Tibial artery (tissue), 4 donors: ENCODE measurements at places on chromosomes 2 and 18.
A peak's percentile ranks its signal among the peaks of the same experiment; 100 is the strongest.

DNA sequence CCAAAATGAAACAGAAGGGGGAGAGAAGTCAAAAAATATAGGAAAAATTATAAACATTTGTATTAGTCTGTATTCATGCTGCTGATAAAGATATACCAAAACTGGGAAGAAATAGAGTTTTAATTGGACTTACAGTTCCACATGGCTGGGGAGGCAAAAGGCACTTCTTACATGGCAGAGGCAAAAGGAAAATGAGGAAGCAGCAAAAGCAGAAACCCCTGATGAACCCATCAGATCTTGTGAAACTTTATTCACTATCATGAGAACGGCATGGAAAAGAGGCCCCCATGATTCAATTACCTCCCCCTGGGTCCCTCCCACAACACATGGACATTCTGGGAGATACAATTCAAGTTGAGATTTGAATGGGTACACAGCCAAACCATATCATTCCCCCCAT lies 79.1 kb downstream of the ZRANB3 start:
- DNase-seq, result no peak

- peak; percentile 37 for DNase-seq
Measured at GRCh38 chr2:232898592-232899543, 28.8 kb downstream of the SNORC start.

DNA sequence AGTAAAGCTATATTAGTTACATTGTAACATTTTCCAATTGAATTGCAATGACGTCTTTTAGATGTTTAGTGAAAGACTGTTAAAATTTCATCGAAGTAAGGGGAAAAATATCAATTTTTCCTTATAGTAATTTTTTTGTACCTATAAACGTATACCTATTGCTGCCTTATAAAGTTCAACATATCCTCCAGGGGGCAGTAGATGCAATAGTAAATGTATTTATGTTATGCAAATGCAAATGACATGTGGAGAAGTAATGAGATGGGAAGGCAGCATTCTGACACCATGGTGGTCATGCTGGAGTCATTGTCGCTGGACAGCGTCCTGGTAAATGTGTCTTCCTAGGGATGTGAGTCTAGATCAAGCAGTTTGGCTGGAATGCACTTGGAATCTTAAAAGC lies 38.7 kb downstream of the MSTN start:
- DNase-seq, result no peak

GRCh38 chr2:171547720-171548119 lies 25.4 kb downstream of the CYBRD1 start:
- DNase-seq, result no peak

- no peak for DNase-seq
Measured at GRCh38 chr2:142308744-142309143, 177.9 kb upstream of the LRP1B start.

- no peak for DNase-seq
Measured at GRCh38 chr18:44766450-44766849, 85.8 kb downstream of the SETBP1 start.

DNA sequence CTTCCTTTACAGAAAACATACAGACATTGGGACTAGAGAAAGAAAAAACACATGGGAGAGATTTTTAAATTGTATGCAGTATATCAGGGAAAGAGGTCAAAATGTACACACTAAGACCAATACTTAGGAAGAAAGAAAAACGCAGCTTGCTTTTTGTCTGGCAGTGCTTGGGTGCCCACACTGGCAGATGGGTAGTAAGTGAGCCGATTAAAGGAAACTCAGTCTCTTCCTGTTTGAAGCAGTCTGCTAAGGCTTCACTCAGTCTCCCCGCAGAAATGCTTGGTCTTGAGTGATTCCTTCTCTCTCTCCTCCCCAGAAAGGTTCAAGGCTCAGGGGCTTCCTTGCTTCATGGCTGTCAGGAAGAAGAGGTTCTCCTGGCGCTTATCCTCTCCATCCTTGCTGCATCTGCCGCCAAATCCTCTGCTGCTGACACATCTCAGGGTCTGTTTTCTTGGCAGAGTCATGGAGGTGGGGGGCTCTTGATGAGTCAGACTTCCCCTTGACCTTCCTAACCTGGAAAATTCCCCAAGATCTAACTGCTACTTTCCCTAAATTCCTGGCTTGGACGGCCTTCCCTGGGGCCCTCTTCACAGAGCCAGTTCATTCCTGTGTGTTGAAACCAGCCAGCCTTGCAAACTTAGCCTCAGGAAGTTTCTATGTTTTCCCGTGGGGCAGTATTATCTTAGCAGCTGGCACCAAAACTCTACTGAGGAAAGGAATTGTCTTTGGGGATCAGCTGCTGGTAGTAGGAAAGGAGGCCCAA lies 10.5 kb upstream of the TMSB10 start:
- no peak for DNase-seq

- no peak for DNase-seq
Measured at GRCh38 chr18:6069103-6069502, 173.8 kb upstream of the TMEM200C start.

DNA sequence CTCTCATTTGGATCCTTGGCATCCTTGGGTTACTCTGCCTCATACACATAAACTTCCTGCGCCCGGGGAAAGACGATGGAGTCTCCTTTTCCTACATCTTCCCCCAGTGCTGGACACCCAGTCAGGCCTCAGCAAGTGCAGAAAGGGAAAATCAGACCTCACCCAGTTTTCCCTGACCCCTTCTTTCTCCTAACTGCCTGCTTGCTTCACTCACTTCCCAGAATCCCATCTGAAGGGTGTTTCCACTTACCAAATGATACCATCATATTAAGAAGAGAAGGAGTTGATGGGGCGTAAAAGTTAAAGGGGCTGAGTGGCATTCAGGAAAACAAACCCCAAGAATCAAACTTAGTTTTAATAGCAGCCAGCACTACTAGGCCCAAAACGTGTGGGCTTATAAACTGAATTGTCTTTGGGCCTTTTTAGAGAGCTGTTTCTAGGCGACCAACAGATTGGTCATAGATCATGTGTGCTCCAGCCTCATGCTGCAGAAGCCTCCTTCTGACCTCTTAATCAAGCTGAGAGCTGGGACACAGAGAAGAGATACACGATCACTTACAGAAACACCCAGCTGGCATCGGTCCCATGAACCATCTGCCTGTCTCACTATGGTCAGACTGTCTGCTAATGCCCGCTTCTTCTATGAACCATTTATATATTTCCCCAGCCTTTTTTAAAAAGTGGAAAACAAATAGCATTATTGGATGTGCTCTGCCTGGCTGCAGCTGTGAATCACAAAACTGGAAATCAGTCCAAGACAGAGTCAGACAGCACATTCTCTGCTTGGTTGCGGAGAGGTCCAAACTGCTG lies 165.7 kb upstream of the SLC14A2 start:
- peak; percentile 72 for DNase-seq

GRCh38 chr18:73615506-73615905 lies 532.1 kb downstream of the FBXO15 start:
- no peak for DNase-seq

- DNase-seq, result no peak
Measured at GRCh38 chr2:13046557-13047165, 329.9 kb downstream of the TRIB2 start.

DNA sequence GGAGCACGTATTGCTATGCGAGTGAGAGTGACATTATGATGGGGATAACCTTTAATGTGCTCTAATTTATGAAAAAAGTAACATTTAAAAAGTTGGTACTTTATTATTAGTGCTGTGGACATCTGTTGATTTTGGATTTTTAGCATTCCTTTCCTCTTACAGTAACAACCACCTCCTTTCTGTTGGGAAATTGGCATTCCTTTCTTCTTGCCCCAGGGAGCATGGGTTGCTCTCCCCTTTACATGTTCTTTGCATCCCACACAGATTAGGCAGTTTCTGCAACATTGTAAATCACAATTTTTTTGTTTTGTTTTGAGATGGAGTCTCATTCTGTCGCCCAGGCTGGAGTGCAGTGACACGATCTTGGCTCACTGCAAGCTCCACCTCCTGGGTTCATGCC lies 300.2 kb downstream of the LPIN1 start:
- no peak for DNase-seq

DNA sequence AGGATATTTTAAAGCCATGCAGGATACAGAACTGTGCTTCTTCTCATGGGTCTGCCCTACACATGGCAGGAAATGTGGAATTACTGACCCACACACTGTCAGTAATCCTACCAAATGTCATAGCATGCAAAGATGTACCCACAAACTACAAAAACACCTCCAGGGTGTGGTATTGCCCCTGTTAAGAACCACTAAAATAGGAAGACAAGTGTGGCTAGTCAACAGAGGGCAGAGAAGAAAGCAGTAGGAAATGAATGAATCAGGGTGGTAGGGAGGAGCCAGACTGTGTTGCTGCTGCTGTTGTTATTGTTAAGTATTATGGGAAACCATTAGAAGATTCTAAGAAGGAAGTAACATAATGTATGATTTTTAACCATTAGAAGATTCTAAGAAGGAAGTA lies 556.7 kb upstream of the ACVR2A start:
- no peak for DNase-seq

DNA sequence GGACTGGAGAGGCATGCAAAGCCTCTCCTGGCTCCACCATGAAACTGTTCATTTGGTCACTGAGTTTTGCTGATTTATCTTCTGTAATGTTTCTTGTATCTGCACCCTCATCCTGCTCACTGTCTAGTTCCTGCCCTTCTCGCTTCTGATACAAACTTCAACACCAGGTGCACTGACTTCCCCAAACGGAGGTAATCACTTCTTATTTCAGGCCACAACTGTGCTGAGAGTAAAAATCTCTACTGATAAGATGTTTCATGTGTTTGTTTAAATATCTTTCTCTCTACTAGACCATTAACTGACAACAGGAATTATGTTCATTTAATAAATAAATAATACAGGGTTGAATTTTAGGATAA lies 10.9 kb upstream of the NT5C1B start:
- no peak for DNase-seq

DNA sequence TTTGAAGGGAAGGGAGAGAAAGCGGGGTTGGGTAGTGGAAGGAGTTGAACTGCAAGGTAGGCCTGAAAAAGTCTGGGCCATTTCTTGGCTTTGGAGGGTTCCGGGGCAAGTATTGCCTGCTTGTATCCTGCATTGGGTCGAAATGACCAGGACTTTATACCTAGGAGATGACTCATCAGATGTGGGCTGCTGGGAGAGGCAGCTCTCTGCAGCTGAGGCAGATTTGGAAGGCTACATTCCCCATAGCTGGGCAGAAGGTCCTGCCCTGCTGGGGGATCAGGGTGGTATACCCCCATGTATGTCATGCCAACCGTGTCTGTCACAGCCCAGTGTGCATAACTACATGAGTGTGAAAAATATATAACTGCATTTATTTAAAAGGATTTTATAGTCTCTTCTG lies 171.8 kb upstream of the SPRED2 start:
- DNase-seq, result no peak

- DNase-seq, result no peak
Measured at GRCh38 chr18:51082571-51083267, 52.7 kb downstream of the SMAD4 start.

GRCh38 chr2:135797497-135798274 lies 39.3 kb downstream of the LCT start:
- peak; percentile 74 for DNase-seq

- no peak for DNase-seq
Measured at GRCh38 chr2:174888646-174889271, 116.4 kb downstream of the CHN1 start.

DNA sequence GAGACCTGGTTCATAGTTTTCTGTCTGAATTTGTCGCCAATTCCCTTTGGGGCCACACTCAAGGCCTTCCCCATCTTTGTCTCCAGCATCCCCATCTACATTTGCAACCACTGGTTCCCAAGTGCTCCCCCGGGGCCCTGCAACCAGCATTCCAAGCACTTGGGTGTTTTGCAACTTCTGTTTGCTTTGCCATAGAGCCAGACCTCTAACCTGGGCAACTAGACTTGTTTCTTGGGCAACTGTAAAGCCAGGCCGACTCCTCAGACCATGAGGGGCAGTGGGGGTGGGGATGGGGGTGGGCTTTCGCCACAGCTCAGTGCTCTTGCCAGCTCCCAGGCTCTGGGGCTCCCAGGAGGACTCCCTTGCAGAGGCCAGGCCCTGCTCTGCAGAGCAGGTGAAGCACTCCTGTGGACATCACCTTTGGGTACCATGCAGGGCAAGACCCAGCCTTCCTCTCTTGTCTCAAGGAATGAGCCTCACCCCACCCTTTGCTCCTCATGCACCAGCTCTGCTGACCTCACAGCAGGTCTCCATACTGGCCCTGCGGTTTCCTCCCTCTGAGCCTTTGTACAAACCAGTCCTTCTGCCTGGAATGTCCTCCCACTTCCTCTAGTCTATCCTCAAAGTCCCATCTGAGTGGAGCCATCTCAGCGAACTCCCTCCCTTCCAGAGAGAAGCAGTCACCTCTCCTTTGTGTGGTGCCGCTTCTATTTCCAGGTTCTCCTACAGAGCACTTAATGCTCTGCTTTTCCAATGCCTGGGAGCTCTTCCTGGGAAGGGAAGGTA lies 126.7 kb upstream of the MYCN start:
- DNase-seq, result no peak

DNA sequence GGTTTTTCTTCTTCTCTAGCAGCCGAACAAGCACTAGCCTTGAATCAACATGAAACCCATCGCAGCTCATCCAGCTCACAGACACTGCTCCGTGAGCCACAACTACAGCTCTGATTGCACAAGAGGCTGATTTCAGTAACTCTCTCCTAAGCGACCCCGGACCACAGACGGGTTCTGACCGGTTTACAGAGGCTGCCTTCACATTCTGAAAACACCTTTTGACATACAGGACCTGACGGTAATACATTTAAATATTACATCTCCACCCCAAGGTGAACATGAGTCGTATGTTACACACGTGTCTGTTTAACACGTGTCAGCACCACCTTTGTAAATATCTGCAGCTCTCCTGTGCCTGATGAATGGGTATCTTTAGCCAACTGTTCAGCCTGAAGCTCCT lies 120.7 kb downstream of the TMEM18 start:
- DNase-seq, result no peak

- peak; percentile 71 for DNase-seq
Measured at GRCh38 chr2:1153920-1154319, 203.3 kb downstream of the SNTG2 start.

GRCh38 chr2:126799301-126799700 lies 99.4 kb upstream of the TEX51 start:
- no peak for DNase-seq

DNA sequence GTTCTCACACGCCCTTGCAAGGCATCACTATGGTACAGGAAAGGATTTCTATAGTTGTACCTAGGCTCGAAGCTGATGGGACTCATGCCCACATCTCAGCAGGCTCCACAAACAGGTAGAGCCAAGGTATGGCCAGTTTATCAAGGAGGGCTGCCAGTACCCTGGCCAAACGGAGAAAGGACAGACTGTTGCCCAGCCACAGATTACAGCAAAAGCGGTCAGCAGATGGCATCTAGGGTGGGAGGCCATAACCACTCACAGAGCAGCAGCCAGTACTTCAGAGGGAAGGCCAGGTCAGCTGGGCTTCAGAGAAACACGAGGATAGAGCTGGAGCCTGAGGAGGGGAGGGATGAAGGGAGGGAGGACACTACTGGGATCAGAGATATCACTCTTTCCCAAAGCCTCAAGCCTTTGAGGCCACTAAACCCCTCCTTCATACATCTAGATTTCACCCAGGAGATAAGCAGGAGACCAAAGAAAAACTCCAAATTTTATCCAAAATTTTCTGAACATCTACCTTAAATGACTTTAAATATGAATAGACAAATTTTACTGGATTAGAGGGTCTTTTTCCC lies 904.2 kb upstream of the NXPH2 start:
- DNase-seq, result no peak
